ENCODE measurements at places on chromosomes 7 and 10. TPM values are rescaled to one million over a fixed set of nuclear protein-coding genes. Genes with fewer than 3 reads are reported as not detected.

GRCh38 chr7:88276605-88277153, 30.0 kb downstream of the STEAP4 start:
- DNase-seq, result no peak

Gene WASHC2A
- total RNA-seq, result 42.3 TPM

GRCh38 chr7:139043823-139044812, 8.3 kb upstream of the ZC3HAV1L start:
- DNase-seq, result no peak

Gene AKR1C3
- total RNA-seq, result 192 TPM

Gene ABCB1
- 3.2 TPM for total RNA-seq

Gene GPR141
- 0.77 TPM for total RNA-seq

GRCh38 chr7:117567781-117568180, 88.0 kb downstream of the CFTR start:
- no peak for DNase-seq

DNA sequence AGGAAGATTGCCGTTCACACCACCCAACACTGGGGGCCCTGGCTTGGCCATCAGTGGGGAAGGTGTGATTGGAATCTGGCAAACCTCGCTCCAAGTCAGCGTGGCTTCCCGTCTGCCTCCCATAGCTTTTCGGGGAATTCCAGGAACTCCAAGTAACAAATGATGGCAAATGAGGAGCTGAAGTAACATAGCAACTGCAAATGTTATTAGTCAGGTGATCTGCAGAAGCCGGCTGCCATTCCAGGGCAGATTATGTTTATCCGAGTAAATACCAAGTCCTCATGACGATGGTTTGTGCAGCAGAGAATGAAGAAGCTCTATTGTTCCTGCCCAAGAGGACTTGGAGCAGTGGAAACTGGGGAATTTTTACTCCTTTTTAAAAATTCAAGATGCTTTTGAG, 270.5 kb upstream of the PODXL start:
- no peak for DNase-seq

DNA sequence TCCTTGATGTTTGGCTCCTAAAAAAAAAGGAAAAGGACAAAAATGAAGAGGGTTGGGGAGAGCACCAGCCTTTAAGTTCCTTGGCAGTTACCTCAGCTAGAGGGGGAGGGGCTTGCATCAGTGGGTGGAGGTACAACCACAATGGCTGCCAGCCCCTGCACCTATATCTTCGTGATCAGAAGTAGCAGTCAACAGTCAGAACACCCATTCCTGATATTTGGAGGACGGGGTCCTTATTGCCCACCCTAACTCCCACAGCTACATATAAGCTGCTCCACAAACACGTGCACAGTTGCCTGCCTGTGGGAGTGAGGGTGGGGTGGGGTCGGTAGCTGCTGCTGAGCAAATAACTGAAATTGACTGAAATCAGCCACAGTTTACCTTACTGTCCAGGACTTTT, 26.2 kb downstream of the C1GALT1 start:
- DNase-seq, result no peak

Gene PSMC2
- total RNA-seq, result 127 TPM

Gene CYP2W1
- not detected for total RNA-seq

GRCh38 chr10:116707981-116708380, 34.4 kb downstream of the HSPA12A start:
- DNase-seq, result no peak

Gene PLXNA4
- 133 TPM for total RNA-seq

DNA sequence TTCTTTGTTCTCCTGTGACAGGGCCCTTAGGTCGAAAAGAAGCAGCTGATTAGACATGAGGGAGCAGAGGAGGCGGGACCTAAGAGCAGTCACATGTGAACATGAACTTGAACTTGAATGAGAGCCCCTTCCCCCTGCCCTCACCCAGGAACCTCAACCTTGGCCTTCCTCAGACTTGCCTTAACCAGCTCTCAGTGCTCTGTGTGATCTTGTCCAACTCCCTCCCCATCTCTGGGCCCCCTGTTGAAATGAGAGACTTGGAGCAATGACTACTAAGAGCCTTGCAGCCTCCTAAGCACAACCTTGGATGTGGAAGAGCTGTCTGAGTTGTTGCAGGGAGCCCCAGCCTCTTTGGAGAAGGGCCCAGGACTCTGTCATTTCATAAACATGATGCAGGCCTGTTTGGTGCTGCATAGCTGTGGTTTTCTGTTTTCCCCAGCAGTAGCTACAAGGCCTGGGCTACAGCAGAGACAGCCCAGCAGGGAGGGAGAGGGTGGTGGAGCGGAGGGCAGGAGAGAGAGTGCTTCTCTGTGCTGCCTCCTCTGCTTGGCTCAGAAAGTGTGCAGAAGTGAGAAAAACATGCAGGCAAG, 123.9 kb upstream of the ZMIZ1 start:
- no peak for DNase-seq

Gene PPP1R3C
- 3.0 TPM for total RNA-seq

Gene FASTK
- 59.3 TPM for total RNA-seq

Gene TWNK
- 7.5 TPM for total RNA-seq

Gene WNT16
- total RNA-seq, result not detected

- DNase-seq, result no peak
These were observed 9.9 kb downstream of the IGFBP1 start for GRCh38 chr7:45898222-45898621.

GRCh38 chr10:125734823-125735222, 15.3 kb downstream of the EDRF1 start:
- no peak for DNase-seq

GRCh38 chr7:30861612-30862011, 50.0 kb upstream of the AQP1 start:
- no peak for DNase-seq

- no peak for DNase-seq
These were observed 35.7 kb downstream of the CBX3 start for GRCh38 chr7:26237035-26237807.

DNA sequence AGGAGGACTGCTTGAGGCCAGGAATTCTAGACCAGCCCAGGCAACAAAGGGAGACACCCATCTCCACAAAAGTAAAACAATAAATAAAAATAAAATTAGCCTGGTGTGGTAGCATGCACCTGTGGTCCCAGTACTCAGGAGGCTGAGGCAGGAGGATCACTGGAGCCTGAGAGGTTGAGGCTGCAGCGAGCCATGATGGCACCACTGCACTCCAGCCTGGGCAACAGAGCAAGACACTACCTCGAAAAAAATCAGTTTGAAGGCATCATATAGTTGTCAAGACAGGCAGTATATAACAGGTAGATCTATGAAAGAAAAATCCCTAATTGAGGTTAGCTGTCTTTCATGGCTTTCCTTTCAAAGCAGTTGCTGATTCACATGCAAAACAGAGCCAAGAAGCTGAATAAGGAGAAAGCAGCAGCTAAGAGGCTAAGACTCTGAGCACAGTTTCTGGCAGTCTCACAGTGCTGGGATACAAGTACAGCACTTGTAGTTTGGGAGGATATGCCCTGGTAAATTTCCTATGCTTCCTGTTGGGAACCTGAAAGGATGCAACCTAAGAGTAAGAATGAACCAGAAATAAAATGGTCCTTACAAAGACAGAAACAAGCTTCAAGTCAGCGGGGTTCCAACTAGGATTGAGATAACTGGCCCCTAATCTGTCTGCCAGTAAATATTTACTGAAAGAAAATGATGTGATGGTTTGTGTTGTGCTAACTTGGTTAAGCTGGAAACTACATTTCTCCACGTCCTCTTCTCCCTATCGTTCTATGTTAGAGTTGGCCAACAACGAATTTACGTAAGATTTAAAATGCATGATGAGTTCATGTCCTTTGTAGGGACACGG, 368.5 kb upstream of the HPS1 start:
- DNase-seq, result no peak

DNA sequence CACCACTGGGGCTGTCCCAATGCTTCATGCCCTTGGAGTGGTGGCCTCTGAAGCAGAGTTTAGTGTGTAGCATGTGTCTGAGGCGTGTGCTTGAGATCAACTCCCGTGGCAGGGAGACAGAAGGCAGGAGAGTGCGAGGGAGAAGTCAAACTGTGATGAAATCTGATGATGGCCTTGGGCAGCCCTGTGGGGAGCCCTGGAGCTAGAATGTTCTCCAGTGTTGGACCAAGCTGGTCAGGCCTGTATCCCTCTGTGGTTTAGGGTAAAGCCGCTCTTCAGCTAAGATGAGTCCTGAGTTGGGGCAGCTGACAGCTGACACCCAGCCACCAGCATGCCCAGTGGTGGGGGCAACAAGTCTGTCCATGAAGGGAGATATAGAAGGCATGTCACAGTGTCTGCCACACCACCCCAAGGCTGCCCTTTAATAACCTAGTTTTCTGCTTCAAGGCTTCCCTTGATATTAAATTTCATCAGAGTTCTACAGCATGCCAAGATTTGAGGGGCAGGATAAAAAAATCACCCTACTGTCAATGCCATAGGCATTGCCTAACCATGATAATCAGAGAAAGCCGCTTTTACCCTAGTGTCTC, 170.5 kb upstream of the SVIL start:
- no peak for DNase-seq

Gene INSYN2A
- total RNA-seq, result not detected

Gene PIK3AP1
- 17.7 TPM for total RNA-seq

- no peak for DNase-seq
These were observed 54.0 kb upstream of the LRRC18 start for GRCh38 chr10:48993627-48994026.

Gene SLK
- 41.9 TPM for total RNA-seq

GRCh38 chr10:11076221-11076620, 58.5 kb downstream of the CELF2 start:
- no peak for DNase-seq

DNA sequence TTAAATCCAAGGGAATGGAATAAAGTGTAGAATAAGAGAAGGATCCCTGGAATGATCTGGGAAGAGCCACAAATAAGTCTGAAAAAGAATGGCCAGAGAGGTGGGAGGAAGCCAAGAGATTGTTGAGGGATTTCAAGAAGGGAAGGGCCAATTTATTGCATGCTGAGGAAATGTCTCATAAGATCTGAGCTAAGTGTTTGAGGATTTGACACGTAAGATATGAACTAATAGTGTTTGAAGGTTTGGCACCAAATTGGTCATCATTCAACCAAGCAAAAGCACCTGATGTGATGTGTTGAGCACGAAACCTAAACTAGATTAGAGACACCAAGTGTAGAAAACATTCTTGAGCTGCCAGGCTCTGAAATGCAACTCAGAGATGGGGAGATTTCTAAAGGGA, 97.9 kb downstream of the TSPAN12 start:
- DNase-seq, result no peak

- no peak for DNase-seq
These were observed 1236.6 kb downstream of the GATA3 start for GRCh38 chr10:9291081-9291480.

DNA sequence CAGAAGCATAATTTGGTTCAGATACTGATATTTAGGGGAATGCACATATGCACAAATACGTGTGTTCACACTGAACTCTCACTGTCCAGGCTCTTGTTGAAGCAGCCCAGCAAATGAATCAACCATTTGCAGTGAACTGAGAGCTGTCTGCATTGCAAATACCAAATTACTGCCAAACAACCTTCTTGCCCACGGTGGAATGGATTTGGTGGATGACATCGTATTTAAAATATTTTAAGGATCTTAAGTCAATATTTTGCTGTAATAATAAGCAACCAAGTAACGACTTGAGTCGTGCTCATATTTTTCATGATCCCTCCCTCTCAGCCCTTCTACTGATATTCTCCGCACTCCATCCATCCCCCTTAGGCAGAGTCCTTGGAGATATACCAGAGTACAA, 107.9 kb upstream of the FEZF1 start:
- DNase-seq, result no peak

Gene IGFBP3
- total RNA-seq, result 223 TPM

GRCh38 chr10:52064084-52064845, 249.8 kb upstream of the DKK1 start:
- no peak for DNase-seq

GRCh38 chr7:16811551-16811950, 6.8 kb upstream of the AGR2 start:
- DNase-seq, result no peak

GRCh38 chr7:64878684-64879083, 24.4 kb upstream of the ZNF273 start:
- no peak for DNase-seq

Gene CLDN3
- total RNA-seq, result not detected

GRCh38 chr10:75743291-75743778, 311.9 kb downstream of the LRMDA start:
- no peak for DNase-seq

Gene TMEM225B
- total RNA-seq, result 0.55 TPM

DNA sequence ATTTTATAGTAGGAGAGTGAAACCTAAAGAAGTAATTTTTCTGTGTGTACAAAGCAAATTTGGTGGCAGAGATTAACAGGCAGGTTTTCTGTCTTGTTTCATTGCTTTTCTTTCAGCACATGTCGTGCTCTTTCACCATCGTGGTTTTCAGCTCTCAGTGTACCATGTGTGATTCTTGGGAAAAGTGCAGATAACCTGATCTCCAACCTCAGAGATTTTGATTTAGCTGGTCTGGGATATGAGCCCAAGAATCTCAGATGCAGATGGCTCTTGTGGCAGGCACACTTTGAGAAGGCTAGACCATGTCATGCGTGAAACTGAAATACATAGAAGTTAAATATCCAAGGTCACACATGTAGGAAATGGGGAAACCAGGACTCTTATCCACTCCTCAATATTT, 317.4 kb downstream of the EXOC4 start:
- DNase-seq, result no peak

- no peak for DNase-seq
These were observed 93.4 kb downstream of the DOCK4 start for GRCh38 chr7:112112822-112113255.

DNA sequence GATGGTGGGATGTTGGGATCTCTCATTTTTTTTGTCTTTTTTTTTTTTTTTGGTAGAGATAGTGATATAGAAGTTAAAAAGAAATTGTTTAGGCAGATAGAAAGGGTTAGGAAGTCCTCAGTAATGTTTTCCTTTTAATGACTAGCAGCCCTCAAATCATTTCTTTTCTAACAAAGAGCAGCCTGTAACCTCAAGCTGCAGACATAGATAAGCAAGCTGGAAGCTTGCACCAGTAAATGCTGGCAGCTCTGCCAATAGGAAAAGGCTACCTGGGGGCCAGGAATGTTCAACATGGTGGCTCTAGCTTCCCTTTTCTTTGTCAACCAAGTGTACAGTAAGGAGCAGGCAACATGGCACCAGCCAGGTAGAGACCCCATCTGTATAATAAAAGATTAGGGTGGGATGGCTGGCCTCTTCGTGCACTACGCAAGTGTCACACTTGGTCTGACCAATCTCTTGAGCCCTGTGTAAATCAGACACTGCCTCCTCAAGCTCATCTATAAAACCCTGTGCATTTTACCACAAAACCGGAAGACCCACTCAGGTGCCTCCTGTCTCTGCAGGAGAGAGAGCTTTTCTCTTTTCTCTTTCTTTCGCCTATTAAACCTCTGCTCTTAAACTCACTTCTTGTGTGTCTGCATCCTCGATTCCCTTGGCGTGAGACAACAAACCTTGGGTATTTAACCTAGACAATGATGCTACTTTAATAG, 212.9 kb downstream of the SNX10 start:
- no peak for DNase-seq
